ENCODE measurements at places on chromosomes 13 and 19. TPM values are rescaled to one million over a fixed set of nuclear protein-coding genes. Genes with fewer than 3 reads are reported as not detected.
A peak's percentile ranks its signal among the peaks of the same experiment; 100 is the strongest.

DNA sequence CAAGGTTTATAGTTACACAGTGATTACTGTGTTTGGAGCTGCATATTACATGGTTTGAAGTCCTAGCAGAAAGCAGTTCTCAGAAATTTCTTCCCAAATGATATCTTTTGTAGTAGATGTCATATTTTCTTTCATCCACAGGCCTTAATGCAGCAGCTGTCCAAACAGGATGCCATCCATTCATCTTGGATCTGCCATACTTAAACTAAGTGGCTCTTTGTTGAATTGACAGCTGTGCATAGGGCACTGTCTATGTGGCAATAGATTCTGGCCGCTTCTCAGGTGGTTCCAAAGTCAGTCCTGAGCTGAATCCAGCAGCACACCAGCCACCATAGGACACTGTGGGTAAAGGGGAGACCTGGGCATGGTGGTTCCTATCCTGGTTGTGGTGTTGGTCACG, 41.6 kb upstream of the SPRY2 start:
- no peak for DNase-seq

- DNase-seq, result peak; percentile 59
Observed at GRCh38 chr19:51501594-51502263, at the start of gene SIGLEC12. TSS of gene SIGLEC12 (minus strand) at chr19:51501800. CDS start at chr19:51501733, 67 bp downstream.

GRCh38 chr13:113153810-113154748, 4.4 kb upstream of the PROZ start:
- DNase-seq, result peak; percentile 88

Gene IL11
- not detected for total RNA-seq

Gene CGB5
- not detected for total RNA-seq

Data from Right ventricle myocardium superior (tissue), 1 donor.